A172 (cell line): ENCODE measurements at places on chromosomes 5 and 9.

DNA sequence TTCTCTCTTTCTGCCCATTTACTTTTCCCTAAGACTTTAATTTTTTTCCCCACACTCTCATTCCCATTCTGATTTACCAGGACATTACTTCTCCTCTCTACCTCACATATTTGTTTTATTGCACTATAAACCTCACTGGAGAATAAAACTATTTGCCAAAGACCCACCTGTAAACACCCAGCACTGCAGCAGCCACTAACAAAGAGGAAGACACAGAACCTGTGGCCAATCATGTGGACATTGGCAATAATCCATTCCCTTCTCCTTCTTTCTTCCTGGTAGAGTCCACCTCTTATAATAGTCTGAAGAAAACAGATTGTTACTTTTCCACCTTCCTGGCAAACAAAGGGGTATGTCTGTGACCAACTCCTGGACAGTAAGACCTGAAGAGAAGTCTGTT is 8.3 kb upstream of the THBS4 start:
- DNase-seq, result no peak

- no peak for DNase-seq
These were observed 221.6 kb downstream of the CACNA1B start for GRCh38 chr9:138098908-138099791.

- DNase-seq, result no peak
These were observed 412.4 kb upstream of the ZNF462 start for GRCh38 chr9:106450549-106450948.

DNA sequence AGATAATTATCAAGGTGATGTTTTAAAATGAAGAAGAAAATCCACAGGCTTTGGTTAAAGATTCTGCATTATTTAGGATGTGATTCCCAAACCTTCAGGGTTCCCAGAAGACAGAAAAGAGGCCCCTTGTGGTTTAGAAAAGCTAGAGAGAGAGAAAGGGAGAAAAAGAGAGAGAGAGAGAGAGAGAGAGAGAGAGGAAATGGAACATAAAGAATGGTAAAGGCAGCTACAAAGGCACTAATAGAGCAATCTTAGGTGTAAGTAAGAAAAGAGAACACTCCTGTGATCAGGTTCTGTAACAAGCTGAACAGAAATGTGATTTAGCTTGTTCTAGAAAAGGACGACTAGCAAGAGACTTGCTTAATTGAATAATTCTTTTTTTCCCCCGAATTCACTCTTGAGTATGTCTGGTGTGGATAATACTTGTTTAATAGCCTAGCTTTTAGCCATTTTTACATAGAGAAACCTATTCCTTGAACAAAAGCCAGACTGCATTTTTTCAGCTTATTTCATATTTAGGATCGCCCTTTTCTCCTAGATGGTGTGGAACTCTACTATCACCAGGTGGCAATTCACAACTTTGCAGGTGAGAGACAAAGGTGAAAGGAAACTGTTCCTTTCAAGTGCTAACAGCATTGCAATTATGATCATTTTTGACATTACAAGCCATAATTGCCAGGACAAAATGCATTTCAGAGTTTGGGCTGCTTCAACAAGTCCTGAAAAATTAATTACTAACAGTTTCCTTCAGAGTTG is 57.6 kb upstream of the SH3GL2 start:
- no peak for DNase-seq

DNA sequence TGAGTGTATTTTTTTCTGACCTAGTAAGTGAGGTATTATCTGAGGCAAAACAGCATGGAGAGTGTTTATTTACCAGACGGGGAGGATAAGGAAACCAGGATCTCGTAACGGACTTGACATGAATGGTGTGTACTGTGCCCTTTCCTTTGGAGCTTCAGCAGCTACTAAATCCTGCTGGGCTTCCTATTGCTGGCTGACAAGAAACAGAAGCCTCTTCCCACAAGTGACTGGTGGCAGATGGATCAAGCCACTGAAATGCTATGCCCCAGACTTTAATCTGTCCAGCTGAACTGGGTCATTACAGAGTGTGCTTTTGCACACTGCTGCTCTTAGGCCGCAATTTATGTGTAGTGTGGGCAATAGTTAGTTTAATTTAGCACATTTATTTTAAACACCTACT is 162.7 kb upstream of the MRPS30 start:
- DNase-seq, result no peak

DNA sequence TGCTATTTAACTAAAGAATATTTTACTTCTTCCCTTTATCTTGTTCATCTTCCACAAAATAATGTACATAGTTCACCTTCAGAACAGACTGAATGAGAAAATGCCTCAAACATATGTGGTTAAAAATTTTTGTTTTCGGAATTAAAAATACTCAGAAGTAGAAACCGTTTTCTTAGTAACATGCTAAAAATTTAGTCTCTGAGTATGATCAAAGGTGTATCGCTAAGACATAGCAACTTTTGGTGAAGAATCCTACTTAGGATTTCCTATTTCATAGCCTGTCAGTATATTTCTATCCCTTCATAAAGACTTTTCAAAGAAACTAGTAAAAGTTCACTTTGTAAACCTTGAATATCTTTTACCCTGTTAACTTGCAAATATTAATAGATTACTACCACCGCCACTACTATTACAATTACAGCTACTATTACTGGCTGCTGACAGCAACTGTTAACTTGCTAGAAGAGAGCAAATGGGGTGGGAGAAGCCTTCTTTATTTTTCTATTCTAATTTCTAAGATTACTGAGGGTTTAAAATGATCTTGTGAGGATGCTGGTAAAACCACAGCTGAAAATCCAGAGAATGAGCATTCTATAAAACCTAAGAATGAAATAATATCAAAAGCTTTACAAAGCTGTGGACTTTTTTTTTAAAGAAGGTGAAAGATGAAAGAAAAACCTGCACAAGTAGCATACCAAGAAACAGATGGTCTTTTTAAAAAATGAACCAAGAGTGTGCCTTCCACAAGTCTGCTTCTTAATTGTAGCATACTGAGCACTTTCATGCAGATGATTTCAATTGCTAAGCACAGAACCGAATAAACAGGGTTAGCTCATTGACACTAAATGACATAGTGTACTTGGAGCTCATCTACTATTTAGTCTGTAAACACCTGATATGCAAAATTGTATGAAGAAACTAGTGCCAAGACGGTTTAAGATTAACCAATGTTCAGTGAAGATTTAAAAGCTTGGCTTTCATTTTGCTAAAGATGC is 246.3 kb upstream of the EFNA5 start:
- DNase-seq, result no peak

- no peak for DNase-seq
These were observed 94.7 kb downstream of the FGF10 start for GRCh38 chr5:44294516-44294915.

DNA sequence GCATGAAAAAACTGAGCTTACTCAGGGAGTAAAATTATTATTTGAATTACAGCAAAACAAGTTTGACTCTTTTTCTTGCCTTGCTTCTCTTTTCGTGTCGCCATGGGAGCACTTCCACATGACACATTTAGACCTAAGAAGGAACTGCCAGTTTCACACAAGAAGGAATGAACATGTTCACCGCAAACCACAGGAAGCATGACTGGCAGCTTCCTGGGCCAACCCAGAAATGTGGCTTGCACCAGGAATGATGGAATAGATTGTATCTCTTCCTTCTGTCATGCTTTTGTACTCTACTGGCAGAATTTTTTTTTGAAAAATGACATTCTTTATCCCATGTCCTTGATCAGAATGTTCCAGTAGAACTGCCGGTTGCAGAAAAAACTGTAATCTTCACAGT is 32.9 kb upstream of the MAN2A1 start:
- peak; percentile 93 for DNase-seq

- no peak for DNase-seq
These were observed 317.3 kb downstream of the GADD45G start for GRCh38 chr9:89922099-89922498.

DNA sequence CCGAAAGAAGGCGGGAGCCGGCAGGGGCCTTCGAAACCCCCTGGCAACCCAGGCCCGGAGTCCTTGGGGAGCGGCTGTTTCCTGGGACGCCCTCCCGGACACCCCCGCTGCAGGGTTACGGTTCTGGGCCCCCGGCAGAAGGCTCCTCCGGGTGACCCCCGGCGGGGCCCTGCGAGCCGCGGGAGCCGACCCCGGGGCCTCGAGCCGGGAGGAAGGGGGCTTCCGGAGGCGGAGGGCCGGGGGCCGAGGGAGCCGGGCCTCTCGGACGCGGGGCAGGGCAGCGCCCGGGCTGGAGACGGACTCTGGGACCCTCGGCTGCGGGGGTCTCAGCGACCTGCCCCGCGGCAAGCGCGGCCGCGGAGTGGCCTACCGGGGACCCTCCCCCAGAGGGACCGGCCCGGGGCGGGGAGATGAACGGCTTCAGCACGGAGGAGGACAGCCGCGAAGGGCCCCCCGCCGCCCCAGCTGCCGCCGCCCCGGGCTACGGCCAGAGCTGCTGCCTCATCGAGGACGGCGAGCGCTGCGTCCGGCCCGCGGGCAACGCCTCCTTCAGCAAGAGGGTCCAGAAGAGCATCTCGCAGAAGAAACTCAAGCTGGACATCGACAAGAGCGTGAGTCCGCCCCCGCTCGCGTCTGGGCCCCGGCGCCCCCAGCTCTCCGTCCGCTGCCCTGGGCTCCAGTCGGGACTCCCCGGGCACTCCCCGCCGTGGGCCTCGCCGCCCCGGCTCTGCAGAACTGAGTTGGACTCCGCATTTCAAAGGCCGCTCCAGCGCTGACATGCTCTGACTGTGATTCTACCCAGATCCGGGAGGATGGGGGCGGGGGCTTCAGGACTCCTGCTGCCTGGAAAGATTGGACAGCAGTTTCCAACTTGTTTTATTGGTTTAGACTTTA is 645 bp downstream of the SAP30L start:
- peak; percentile 60 for DNase-seq

DNA sequence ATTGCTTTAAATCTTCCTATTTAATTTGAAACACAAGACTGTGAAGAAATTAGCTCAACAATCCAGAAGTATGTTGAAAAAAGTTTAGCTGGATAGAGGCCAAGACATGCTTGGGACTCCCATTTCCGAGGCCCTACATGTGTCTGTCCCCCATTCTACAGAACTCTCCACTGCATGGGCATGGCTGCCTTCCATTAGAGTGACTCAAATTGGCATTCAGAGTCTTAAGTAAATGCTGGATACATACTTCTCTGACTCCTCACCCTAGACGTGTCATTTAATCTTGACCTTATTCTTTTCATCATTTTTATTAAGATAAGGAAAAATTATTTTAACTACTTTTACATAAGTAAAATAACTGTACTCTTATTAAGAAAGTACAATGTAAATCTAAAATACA is 530.4 kb upstream of the CDH9 start:
- DNase-seq, result no peak

GRCh38 chr5:169148138-169148740 is 152.7 kb downstream of the SLIT3 start:
- DNase-seq, result no peak

DNA sequence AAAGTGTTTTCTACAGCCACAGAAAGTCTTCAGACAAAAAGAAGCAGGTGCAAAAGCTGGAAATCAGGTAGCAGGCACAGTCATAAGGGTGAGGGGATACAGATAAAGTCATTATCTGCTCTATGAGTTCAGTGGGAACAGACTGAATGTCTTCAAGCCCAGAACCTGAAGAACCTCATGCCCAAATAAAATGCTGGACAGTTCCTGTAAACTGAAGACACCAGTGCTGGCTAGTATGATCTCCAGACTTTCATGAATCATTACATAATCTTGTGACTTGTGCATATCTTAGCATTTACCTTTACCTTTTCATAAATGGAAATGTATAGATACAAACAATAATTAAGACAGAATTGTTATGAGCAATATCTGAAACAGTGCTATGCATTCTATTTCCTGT is 728.7 kb downstream of the DNAH5 start:
- no peak for DNase-seq

- DNase-seq, result no peak
These were observed 19.2 kb downstream of the DMAC1 start for GRCh38 chr9:7780261-7780988.

DNA sequence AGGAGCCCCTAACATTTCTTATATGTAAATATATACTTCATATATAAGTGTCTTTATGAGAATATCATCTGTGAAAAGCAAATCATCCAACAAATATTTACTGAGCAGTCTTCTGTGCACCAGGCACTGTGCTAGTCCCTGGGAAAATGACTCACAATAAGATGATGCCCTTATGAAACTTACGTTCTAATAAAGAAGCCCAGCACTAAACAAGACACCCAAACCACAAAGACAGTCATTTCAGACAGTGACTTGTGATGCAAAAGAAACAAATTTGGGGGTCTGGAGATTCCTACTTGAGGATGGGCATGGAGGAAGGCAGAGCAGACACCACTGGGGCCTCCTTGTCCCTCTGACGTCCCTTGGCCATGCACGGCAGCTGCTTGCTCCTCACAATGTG is 30.6 kb upstream of the PPP1R2B start:
- no peak for DNase-seq

DNA sequence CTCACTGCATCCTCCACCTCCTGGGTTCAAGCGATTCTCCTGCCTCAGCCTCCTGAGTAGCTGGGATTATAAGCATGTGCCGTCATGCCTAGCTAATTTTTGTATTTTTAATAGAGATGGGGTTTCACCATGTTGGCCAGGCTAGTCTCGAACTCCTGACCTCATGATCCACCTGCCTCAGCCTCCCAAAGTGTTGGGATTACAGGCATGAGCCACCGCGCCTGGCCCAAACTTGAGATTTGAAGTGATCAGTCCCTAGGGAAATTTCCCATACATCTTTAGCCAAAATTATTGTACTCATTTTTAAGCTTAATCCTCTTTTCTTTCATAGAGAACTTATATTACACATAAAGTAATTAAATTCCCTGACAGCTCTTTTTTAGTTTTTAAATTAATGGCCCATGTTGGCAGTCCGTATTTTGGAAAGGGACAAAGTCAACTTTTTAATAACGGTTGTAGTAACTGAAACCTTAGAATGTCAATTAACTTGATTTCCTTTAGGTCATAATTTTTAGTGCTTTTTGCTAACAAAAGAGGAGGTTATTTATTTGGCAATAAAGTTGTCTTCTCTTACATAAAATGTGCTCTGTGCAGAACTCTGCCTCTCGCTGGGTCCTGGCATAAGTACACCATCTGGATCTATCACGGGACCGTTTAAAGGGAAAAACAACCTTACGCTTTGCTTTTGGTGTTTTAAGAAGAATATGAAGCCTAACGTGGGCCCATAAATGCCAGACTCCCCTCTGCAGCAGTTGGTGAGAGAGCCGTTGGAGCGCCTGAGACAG is 142.3 kb upstream of the OTULINL start:
- DNase-seq, result no peak

DNA sequence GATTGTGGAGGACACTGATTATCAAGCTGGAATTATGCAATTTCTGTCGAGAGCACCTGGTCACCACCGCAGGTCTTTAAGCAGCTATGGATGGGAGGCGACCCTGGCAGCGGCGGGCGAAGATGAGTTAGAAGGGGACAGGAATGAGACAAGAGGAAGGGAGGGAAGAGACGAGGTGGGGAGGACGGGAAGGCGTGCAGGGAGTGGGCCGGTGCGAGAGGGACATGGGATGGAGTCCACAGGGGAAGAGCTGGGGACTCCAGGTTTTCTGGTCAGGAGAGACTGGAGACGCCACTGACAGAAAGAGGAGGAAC is 192.3 kb downstream of the MELK start:
- DNase-seq, result no peak

GRCh38 chr5:2263763-2264162 is 381.0 kb upstream of the IRX4 start:
- no peak for DNase-seq

- DNase-seq, result peak; percentile 88
These were observed 4.5 kb upstream of the IL7R start for GRCh38 chr5:35852084-35852734.

- DNase-seq, result no peak
These were observed 2.7 kb downstream of the FOXB2 start for GRCh38 chr9:77021922-77022782.

- DNase-seq, result no peak
These were observed 44.3 kb downstream of the RETREG1 start for GRCh38 chr5:16572289-16573015.
